Left ventricle myocardium inferior (tissue), 1 donor: ENCODE measurements at places on chromosomes 3 and 15.
A peak's percentile ranks its signal among the peaks of the same experiment; 100 is the strongest.

DNA sequence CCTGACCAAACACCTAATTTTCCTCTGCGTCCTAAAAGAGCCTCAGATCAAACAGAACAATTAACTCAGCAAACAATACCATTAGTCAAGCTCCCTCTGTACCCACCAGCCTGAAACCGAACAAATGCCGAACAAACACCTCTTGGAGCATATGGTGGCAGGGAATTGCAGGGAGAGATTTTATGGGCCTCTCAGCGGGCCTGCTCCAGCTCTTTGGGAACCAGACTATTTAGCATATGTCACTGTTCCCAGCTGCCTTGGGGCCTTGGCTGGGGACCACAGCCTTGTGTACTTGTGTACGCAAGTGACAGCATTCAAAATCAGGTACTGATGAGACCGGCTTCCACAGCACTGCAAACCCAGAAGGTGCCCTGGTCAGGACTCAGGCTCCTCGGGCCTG, 388.8 kb upstream of the PPP2R3A start:
- DNase-seq = no peak

DNA sequence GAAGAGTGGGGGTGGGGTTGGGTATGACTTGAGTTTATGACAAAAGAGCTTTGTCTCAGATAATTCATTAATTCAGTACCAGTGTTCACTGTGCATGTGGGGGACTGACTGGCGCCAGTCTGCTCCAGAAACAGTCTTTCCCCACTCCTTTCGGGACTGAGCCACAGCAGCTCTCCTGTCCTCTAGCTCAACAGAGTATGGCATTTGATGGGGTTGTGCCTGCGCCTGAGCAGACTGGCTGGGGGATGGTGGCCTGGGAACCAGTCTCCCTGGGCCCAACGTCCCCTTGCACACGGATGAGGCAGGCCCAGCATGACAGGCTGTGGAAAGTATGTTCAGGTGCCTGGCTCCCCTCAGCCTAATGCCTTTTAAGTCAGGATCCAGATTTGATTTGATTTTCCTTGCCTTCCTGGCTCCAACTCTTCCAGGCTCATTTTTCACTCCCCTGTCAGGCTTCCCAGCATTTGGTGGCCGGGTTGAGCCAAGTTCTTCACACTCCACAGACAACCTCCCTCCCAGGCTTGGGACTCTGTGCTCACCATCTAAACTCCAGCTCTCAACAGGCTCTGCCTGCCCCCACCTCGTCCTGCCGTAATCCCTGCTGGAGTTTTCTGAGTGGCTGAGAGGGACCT, 105.0 kb downstream of the MYLK start:
- no peak for DNase-seq

- no peak for DNase-seq
Measured at GRCh38 chr15:63849906-63850305, 16.2 kb upstream of the HERC1 start.

DNA sequence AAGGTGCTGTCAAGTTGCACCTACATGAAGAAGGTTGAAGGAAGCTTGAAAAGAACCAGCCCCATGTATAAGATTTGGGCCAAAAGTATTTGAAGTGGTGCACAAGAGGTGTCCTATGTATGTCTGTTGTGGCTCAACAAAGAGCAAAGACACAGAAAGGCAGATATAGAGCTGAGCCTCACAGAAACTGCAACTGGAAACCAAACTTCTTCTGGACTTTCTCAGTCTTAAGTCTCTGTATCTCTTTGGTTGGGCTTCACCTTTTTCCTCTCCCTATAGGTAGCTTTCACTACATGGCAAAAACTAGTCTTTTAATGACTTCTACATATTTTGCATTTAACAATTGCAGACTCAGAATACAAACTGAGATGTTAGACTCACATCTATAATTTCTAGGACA, 8.8 kb upstream of the CMC1 start:
- DNase-seq = no peak

GRCh38 chr3:71399478-71399877, 184.1 kb downstream of the FOXP1 start:
- DNase-seq = no peak

DNA sequence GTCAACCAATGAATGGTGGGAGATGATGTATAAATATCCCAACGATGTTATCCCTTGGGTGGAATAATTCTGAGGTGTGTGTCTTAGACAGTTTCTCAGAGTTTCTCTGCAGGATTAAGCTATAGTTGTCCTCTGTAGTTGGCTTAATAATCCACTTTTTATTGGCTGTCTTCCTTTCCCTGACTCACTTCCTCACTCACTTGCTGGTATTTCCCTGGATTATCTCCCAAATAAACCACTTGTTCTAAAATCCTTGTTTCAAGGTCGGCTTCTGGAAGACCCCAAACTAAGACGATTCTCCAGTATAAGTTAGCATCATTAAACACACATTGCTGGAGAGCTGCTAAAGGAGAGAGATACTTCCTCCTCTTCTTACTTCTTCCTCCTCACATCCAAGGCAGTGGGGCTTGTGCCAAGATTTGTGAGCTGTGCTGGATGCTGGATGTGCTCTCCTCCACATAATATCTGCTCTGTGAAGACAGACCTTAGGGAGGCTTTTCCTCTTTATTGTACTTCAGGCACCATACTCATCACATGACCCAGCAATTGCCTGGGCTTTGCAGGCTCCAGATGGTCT, 22.5 kb upstream of the ROPN1 start:
- no peak for DNase-seq

GRCh38 chr3:166810741-166811445, 569.2 kb downstream of the ZBBX start:
- no peak for DNase-seq

- DNase-seq = no peak
Measured at GRCh38 chr3:150240891-150241290, 167.2 kb upstream of the TSC22D2 start.

DNA sequence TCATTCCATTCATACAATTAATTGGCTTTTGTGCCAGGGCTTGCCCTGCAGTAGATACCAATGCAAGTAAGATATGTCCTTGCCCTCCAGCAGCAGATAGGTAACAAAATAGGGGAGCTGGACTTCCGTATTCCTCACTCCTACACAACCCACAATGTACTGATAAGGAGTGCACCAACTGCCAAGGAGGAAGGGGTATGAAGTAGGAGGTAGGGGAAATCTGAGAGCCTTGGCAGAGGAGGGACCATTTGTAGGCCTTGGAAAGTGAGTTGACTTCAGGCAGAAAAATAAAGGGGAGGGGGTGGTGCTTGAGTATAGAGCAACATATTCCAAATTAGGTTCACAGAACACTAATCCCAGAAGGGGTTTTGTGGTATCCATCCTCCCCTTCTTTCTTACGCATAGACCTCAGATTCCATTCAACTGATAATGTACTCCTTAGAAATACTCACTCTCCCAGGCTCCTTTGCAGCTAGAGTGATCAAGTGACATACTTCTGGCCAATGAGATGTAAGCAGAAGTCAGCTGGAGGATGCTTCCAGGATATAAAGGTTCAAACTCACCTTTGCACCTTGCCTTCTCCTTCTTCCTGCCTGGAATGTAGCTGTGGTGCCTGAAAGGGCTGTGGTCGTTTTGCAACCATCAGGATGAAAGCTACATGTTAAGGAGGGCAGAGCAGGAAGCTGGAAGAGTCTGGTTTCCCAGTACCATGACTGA, 127.1 kb upstream of the SMAD3 start:
- DNase-seq = no peak

GRCh38 chr3:44478606-44479094, 1.2 kb upstream of the ZNF445 start:
- no peak for DNase-seq

- DNase-seq = no peak
Measured at GRCh38 chr3:194308601-194309449, 42.3 kb downstream of the CPN2 start.

DNA sequence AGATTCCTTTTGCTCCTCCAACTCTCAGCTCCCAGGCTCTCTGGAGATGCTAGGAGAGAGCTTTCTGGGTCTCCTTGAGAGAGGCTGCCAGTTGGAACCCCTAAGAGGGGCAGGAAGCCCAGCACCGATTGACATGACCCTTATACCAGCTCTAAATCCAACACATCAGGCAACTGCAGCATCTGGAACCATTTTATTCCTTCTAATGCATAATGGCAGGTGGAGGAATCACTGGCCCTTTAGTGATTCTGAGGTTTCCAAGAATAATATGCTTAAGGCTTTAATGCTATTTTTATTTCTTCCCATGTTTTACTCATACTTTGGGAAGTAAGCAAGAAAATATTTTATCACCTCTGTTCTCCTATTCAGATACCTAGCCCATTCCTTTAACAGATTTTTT, 60.3 kb upstream of the TEX264 start:
- no peak for DNase-seq

DNA sequence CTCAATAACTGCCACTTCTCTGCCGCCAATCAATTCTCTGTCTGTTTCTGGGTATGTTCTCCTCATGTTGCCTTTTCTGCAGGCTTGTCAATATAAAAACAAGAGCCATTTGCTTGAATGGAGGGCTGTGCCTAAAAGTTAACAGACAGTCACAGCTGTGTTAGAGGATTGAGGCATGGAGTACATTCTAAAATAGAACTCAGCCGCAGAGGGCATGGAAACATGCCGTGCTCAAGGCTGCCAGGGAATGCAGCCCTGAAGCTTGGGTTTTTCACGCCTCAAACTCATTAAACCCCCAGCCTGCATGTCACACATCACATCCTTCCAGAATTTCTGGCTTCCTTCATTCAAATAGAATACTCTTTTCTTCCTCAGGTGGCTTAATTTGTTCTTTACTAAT, 166.6 kb downstream of the TPRG1 start:
- DNase-seq = no peak

DNA sequence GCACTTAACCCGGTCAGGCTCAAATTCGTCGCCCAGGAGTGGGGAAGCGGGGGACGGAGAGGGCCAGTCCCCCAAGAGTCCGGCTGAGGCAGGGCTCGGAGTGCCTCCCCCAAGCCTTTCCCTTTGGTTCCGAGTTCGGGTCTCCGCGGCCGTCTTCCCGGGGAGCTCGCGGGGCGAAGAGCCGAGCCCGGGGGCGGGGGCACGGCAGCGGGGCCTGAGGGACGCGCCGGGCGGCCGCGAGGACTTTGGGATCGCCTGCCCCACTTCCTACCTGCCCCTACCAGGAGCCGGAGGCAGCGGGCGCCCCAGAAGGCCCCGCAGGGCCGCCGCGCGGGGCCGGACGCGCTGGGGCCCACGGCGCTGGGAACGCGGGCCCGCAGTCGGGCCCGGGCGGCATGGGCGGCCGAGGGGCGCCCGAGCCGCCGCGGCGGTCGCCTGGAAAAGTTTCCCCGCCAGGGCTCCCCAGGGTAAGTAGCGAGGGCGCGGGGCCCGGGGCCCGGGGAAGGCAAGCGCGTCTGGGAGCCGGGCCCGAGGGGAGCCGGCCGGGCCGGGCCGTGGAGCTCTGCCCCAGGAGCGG, 2.8 kb downstream of the FURIN start:
- peak; percentile 42 for DNase-seq

- DNase-seq = peak; percentile 70
Measured at GRCh38 chr3:46695177-46695961, 1.9 kb upstream of the ALS2CL start.

GRCh38 chr3:126212620-126213378, 32.4 kb upstream of the ALDH1L1 start:
- DNase-seq = peak; percentile 59

DNA sequence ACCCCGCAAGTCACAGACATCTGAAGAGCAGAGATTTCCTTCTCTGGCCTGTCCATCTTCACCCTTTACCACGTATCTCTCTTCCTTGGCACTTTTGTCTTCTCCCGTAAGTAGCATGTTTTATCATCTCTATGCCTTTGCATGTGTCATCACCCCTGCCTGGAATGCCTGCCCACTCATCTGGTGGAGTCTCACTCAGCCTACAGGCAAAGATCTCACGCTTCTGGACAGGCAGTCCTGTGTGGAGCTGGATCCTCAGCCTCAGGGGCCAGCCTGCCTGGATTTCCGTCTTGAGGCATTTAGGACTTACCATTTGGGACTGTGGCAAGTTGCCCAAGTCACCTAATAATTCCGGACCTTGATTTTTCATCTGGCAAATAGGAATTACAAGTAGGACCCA, 114.3 kb upstream of the CACNA2D3 start:
- DNase-seq = no peak

DNA sequence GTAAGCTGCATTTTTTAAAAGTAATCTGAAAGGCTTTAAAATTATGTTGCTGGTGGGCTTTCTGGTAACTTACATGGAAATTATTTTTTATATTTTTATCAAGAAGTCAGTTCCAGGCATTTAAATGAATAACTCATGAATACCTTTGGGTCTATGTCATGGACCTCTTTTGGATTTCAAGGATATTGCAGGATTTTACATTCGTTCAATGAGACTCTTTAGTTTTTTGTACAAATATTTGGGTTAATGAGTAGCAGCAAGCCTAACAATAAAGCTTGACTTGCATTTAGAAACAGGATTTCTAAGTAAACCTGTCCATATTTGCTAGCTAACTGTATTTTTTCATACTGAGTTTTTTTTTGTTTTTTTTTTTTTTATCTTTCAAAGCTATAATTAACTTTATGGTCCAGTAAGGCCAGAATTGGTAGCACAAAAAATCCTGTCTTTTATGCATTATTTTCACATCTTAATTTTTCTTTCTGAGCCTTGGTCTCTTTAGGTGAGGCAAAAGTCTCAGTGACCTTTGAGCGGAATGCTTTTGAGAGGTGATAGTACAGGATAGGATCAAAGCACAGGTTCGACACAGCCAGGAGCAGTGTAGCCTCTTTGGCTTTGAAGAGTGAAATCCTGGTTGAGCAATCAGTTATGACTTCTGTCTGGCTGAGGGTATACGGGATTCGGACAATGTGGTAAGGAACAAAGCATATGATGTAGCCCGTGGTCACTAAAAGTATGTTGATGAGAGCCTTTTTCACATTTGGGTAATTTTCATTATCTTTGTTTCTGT, 4.8 kb downstream of the GPR171 start:
- DNase-seq = no peak

GRCh38 chr3:32375596-32375930, 16.1 kb upstream of the CMTM7 start:
- DNase-seq = no peak

DNA sequence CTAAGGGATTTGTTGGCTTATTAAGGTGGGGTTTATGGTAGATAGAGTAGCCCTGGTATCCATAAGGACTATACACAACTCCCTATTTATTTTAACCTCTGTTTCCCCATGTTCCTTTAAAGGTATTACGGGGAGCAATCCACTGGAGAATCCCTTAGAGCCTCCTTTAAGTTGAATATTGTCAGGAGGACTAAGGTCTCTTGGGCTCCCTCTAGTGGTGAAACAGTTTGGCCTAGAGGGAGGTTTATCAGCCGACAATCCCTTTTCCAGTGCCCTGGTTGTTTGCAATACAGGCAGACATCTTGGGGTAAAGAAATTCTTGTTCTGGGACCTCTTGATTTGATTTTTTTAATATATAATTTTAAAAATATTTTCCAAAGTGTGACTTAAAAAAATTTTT, 12.9 kb downstream of the OPA1 start:
- DNase-seq = no peak

GRCh38 chr3:63557912-63558311, 94.6 kb upstream of the SNTN start:
- DNase-seq = no peak
